SJCRH30 (cell line): ENCODE measurements at places on chromosomes 6 and 20. TPM values are rescaled to one million over a fixed set of nuclear protein-coding genes. Genes with fewer than 3 reads are reported as not detected.

Gene REM1
- total RNA-seq = not detected in 2 replicates

- H3K36me3 ChIP-seq = no peaks in the 10 kb centered on the region
- DNase-seq = no peak
- no peak overlapping the region for H3K4me3 ChIP-seq
- H3K4me1 ChIP-seq = no peaks in the 10 kb centered on the region; the same call in 1 of the 2 replicates
- H3K27ac ChIP-seq = no peak overlapping the region
Observed at GRCh38 chr6:69827276-69827893, 30.6 kb upstream of the LMBRD1 start.

- H3K36me3 ChIP-seq = no peaks in the 10 kb centered on the region
- no peaks in the 10 kb centered on the region for H3K27me3 ChIP-seq
- H3K27ac ChIP-seq = no peak overlapping the region
- H3K4me1 ChIP-seq = no peaks in the 10 kb centered on the region
- DNase-seq = no peak
Observed at GRCh38 chr6:46729787-46730326, 5.3 kb downstream of the PLA2G7 start.

Gene PMEPA1
- total RNA-seq = 15.0 and 15.4 TPM in 2 replicates

GRCh38 chr20:12989586-12990115 is 19.1 kb upstream of the SPTLC3 start:
- H3K4me1 ChIP-seq = no peaks in the 10 kb centered on the region
- H3K36me3 ChIP-seq = no peaks in the 10 kb centered on the region
- H3K4me3 ChIP-seq = no peak overlapping the region
- no peak overlapping the region for H3K27ac ChIP-seq

Gene EPB41L2
- 89.3 and 95.9 TPM in 2 replicates for total RNA-seq

Gene SNAP25
- not detected in 2 replicates for total RNA-seq

Gene C6orf132
- not detected in 2 replicates for total RNA-seq

- H3K4me3 ChIP-seq = no peak overlapping the region
- H3K27ac ChIP-seq = no peak overlapping the region
- H3K4me1 ChIP-seq = peaks cover 9% of the 10 kb centered on the region
- H3K27me3 ChIP-seq = no peaks in the 10 kb centered on the region
- no peaks in the 10 kb centered on the region for H3K36me3 ChIP-seq
Observed at GRCh38 chr20:41320976-41321375, 3.4 kb upstream of the ZHX3 start.

GRCh38 chr6:6588924-6589709 is 597 bp downstream of the LY86 start:
- H3K27ac ChIP-seq = no peak overlapping the region
- no peak for DNase-seq
- H3K4me1 ChIP-seq = no peaks in the 10 kb centered on the region
- H3K36me3 ChIP-seq = no peaks in the 10 kb centered on the region
- H3K27me3 ChIP-seq = no peaks in the 10 kb centered on the region

DNA sequence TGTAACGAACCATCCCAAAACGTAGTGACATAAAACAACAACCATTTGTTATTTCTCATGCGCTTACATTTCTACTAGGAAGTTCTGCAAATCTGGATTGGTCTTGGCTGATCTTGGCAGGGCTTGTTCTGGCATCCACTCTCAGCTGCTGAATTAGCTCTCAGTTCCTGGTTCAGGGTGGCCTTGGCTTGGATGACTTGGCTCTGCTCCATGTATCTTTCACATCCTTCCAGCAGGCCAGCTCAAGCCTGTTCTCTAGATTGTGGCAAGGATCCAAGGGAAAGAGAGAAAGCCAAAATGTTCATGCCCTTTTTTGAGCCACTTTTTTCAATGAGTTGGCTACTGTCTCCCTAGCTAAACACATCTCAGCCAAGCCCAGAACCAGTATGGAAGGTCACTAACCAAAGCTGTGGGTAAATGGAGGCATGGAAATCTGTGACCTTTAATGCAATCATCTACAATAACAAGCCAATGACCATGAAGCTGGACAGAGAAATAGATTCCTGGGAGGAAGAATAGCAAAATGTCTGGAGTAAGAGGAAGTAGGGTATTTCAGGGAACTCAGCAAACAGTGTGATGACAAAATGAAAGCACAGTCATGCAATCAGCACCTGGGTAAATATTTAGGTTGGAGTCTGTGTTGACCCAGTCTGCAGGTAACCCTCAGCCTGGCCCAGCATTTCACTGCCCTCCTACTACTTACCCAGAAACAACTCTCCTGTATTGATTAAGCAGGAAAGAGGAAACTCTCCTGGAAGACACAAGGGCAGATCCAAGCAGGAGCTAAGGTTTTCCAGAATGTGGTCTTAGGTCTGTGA is 32.7 kb upstream of the SNAP25 start:
- no peak overlapping the region for H3K4me3 ChIP-seq
- H3K27ac ChIP-seq = no peak overlapping the region
- H3K36me3 ChIP-seq = no peaks in the 10 kb centered on the region
- 0 out of 2 replicates have a peak, but pooled peaks cover 2% of the 10 kb centered on the region for H3K27me3 ChIP-seq

GRCh38 chr6:107550906-107551305 is 61.0 kb downstream of the SOBP start:
- no peak for DNase-seq
- no peak overlapping the region for H3K4me3 ChIP-seq
- H3K36me3 ChIP-seq = peaks cover 3% of the 10 kb centered on the region; the same call in 1 of the 2 replicates

DNA sequence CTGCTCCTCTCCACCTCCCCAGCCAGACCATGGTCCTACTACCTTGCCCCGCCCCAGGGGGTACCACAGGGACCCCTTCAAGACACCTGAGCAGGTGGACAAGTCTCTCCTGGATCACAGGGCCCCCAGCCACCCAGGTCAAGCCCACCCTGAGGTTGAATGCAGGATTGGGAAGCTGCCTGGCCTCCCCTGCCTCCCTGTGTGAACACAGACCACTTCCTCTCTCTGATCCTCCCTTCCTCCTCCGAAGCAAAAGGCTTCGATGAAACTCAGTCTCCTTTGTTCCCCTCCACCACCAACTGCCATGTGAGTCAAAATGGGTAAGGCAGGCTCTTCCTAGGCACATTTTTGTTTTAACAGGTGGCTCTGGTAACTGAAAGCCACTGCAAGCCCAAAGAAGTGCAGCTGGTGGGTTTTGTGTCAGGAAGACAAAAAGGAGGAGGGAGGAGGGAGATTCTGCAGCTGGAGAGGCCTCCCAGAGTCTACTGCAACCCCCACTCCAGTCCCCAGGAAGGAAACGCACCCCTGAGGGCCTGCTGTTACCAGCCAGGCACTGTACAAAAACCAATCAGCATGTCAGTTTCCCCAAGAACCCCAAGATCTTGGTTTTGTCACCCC is 5.4 kb downstream of the ADA start:
- H3K27ac ChIP-seq = peak overlapping the region; percentile 80
- peak; percentile 91 for DNase-seq
- H3K36me3 ChIP-seq = no peaks in the 10 kb centered on the region
- H3K4me3 ChIP-seq = no peak overlapping the region
- H3K27me3 ChIP-seq = no peaks in the 10 kb centered on the region
- H3K4me1 ChIP-seq = peaks cover 28% of the 10 kb centered on the region

- peaks cover 24% of the 10 kb centered on the region for H3K4me1 ChIP-seq
- H3K4me3 ChIP-seq = no peak overlapping the region
- no peaks in the 10 kb centered on the region for H3K36me3 ChIP-seq
- peak overlapping the region; percentile 93 for H3K27ac ChIP-seq
- H3K27me3 ChIP-seq = no peaks in the 10 kb centered on the region
Observed at GRCh38 chr6:15063253-15063853, 182.5 kb upstream of the JARID2 start.

Gene SUMO4
- total RNA-seq = 1.1 and 1.5 TPM in 2 replicates

DNA sequence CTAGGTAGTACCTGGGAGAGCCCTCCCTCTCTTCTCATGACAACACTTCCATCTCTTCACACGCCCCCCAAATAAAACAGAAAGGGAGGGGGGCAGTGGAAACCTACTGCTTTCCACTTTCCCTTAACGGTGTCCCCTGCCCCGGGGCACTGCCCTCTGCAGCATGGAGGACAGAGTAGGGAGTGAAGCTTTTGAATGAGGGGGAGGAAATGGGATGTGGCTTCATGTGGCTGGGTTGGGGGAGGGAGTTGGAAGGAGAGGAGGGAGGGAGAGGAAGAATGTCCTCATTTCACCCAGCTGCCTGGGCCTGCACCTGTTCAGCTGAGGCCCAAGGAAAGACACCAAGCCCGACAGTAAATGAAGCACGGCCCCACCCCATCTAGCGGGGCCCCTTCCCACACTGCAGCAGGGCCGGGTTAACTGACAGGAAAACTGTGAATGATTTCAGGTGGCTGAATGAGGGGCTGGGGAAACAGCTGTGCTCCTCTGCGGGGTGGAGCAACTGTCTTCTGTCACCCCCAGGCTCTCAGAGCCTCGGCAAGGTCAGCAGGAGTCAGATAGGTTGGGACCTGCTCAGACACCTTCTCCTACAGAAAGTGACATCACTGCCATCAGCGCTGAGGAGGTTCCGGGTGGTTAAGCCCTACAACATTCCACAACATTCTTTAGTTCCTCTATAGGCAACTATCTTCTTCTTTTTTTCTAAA is 40.0 kb upstream of the TAF8 start:
- H3K36me3 ChIP-seq = no peaks in the 10 kb centered on the region
- peaks cover 63% of the 10 kb centered on the region for H3K4me1 ChIP-seq
- no peaks in the 10 kb centered on the region for H3K27me3 ChIP-seq
- H3K4me3 ChIP-seq = 0 out of 2 replicates have a peak overlapping the region, but pooled peaks have one; percentile 1
- peak overlapping the region; percentile 91 for H3K27ac ChIP-seq
- DNase-seq = peak; percentile 97

DNA sequence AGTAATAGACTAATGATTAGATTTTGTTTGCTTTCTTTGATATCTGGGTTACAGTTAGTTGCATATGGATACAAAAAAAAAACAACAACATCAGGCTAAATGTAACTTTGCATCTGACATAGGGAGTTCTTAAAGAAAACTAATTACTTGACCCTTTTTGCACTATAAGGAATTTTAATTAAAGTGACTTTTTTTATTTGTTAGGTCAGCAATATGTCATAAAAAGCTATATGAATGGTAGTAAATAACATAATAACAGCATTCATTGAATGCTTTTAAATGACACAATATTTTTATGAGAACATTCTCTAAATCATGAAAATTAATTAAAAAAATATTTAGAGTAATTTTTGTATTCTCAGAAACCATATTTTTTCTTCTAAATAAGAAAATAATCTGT is 183.6 kb downstream of the GRIK2 start:
- H3K27me3 ChIP-seq = no peaks in the 10 kb centered on the region
- DNase-seq = no peak
- H3K4me1 ChIP-seq = no peaks in the 10 kb centered on the region
- no peak overlapping the region for H3K27ac ChIP-seq

- DNase-seq = no peak
- no peaks in the 10 kb centered on the region for H3K27me3 ChIP-seq
- H3K4me3 ChIP-seq = no peak overlapping the region
- H3K27ac ChIP-seq = no peak overlapping the region
- no peaks in the 10 kb centered on the region for H3K36me3 ChIP-seq
- H3K4me1 ChIP-seq = no peaks in the 10 kb centered on the region
Observed at GRCh38 chr20:18032977-18033892, 24.5 kb downstream of the OVOL2 start.

DNA sequence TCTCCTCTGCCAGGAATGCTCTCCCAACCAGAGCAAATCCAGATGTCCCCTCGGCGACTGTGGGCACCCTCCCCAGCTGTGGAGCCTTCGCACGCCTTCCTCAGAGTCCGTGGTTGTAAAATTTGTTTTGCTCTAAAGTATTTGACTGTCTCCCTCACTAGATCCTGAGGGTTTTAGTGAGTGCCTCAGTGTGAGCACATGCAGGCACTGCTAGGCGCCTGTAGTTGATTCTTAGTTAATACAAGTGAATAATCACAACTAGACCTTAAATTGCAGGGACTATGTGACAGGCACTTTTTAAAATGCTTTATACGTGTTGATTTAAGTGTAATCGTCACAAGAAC is 680 bp upstream of the MTCH1 start:
- H3K36me3 ChIP-seq = no peaks in the 10 kb centered on the region
- peak overlapping the region; percentile 100 for H3K4me3 ChIP-seq
- H3K27ac ChIP-seq = peak overlapping the region; percentile 91
- H3K27me3 ChIP-seq = no peaks in the 10 kb centered on the region
- DNase-seq = no peak

DNA sequence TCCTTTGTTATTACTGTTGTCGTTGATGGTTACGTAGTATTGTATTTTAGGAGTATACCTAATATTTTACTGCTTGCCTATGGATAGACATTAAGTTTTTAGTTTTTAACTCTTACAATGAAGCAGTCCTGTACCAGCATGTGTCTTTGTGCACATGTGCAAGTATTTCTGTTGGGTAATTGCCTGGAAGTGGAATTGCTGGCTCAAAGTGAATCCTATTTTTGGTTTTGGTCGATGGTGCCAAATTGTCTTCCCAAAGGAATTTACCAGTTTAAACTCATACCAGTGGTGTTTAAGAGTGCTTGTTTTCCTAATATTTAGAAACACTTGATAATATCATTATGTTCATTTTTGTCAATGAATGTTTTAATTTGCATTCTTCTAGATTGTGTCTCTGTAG is 75.5 kb downstream of the ANKS1A start:
- DNase-seq = no peak
- H3K27me3 ChIP-seq = no peaks in the 10 kb centered on the region
- no peaks in the 10 kb centered on the region for H3K36me3 ChIP-seq
- H3K4me3 ChIP-seq = no peak overlapping the region
- no peak overlapping the region for H3K27ac ChIP-seq

DNA sequence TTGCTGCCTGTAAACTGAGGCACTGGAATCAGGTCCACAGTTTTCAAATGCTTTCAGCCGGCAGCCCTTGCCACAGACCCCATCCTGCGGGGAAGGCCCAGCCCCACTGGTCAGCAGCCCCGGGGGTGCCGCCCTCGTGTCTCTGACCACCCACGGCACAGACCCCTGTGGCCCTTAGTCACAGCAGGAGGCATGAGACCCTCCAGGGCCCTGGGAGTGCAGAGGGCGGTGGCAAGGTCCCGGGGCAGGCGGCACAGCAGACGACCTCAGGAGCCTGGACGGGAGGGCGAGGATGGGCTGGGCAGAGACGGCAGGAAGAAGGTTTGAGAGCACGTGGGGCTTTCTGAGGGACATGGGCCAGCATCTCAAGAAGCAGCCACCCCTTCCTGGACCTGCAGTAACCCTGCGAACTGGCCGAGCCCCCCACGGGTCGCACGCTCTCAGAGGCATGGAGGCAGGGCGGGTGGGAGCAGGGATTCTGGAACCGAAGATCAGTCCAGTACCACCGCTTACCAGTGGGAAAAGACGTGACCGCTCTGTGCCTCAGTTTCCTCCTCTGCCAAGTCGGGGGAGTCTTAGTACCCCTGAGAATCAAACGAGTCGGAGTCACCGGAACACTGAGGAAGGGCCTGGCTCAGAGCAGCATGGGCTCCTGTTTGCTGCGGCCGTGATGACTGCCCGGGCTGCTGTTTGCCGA is 140.7 kb downstream of the TAF4 start:
- H3K36me3 ChIP-seq = no peaks in the 10 kb centered on the region
- no peaks in the 10 kb centered on the region for H3K4me1 ChIP-seq
- H3K27ac ChIP-seq = no peak overlapping the region
- peaks cover 4% of the 10 kb centered on the region; the same call in 1 of the 2 replicates for H3K27me3 ChIP-seq
- DNase-seq = no peak
